ENCODE measurements at places on chromosomes 12 and 14.

DNA sequence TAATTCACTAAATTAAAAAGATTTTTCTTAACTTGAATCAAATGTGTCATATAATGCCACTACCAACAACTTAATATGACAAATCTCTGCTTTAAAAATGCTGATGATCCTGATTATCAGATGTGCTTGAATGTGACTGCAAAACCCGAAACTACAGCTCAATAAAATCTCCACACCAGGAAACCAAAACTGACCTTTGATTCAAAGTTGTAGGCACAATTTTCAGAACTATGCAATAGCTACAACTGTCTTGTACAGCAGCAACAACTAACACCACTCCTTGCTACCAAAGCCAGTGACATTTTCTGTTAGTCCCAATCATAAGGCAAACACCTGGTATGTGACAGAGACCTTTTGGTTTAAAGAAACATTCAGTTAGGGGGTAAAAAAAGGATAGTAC lies 147.3 kb downstream of the CEP83 start:
- no peak for DNase-seq

DNA sequence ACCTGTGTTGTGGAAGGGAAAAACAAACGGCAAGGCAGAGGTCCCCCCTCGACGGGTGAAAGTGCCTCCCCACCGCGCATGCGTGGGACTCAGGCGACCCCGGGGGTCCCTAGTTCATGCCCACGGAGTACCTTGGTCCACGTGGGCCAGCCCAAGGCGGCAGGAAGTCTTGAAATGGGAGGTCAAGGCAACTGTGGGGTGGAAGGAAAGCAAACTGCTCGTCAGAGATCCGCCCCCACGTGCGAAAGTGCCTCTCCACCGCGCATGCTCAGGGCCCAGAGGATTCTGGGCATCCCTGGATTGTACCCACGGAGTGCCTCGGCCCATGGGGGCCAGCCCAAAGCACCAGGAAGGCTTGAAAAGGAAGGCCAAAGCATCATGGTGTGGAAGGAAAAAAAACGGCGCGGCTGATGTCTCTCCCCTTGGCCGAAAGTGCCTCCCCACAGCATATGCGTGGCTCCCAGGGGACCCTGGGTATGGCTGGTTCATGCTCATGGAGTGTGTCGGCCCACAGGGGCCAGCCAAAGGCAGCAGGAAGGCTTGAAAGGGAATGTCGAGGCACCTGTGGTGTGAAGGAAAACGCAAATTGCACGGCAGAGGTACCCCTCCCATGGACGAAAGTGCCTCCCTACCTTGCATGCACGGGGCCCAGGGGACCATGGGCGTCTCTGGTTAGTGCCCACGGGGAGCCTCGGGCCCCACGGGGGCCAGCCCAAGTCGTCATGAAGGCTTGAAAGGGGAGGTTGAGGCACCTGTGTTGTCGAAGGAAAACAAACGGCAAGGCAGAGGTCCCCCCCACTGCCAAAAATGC lies 369.7 kb downstream of the ALG10 start:
- DNase-seq: no peak

DNA sequence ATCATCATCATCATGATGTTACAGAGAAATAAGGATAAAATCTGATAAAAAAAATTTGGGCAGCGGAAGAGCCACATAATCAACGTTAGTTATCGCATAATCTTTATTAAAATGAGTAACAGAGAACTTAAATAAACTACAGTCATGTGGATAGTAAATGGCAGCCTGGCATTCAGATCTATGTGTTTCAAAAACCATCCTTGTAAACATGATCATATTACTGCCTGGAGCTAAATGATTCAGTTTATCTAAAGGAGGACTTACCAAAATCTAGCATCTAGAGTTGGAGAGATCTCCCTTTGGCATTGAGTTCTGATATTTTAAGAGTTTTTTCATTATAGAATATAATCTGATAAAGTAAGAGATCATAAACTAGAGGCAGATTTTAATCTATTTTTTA lies 200.1 kb upstream of the MGAT4C start:
- DNase-seq: no peak

- DNase-seq: no peak
Observed at GRCh38 chr12:29176941-29177340, 27.9 kb downstream of the FAR2 start.

DNA sequence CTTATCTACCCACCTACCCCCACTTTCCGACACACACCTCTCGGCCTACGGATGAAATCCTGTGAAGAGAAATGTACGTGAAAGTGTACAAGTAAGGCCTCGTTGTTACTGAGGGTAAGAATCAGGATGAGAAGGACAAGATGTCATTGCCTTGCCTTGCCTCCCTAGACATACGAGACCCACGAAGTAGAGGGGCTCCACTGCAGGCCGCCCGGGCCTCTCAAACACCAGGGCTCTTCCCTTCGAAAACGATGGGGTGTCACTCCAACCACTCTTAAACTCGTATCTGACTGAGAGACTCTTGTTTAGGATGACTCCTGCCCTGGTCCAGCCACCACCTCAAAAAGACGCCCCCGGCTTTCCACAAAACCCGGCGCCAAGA lies 498 bp downstream of the RACGAP1 start:
- DNase-seq: no peak

GRCh38 chr12:99809909-99810308 lies 162.4 kb downstream of the GARIN6 start:
- no peak for DNase-seq

DNA sequence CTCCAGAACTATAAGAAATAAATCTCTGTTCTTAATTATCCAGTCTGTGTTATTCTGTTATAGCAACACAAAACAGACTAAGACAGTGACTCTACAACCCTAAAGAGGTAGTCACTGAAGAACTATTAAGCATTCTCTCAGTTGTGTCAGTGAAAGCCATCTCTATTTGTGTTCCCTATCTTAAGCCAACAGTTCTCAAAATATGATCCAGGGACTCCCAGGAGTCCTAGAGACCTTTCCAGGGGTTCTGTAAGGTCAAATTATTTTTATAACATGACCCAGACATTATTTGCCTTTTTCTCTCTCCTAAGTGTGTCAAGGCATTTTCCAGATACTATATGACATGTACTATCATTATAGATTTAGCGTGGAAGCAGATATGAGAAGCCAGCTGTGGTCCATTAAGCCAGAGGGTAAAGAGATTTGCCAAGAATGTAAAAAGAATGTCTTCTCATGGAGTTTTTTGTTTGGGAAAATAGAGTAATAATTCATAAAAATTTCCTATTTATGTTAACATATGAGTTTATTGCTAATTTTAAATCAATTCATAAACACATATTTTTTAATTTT lies 315.8 kb downstream of the RGS6 start:
- DNase-seq: no peak

DNA sequence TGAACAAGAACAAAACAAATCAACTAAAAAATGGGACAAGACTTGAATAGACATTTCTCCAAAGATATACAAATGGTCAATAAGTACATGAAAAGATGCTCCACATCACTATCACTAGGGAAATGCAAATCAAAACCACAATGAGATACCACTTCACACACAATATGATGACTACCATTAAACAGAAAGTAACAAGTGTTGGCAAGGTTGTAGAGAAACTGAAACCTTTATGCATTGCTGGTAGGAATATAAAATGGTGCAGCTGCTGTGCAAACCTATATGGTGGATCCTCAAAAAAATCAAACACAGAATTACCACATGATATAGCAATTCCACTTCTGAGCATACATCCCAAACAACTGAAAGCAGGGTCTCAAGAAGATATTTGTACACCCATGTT lies 5.2 kb downstream of the SMAGP start:
- DNase-seq: no peak

GRCh38 chr12:101829639-101830366 lies 956 bp downstream of the GNPTAB start:
- no peak for DNase-seq

DNA sequence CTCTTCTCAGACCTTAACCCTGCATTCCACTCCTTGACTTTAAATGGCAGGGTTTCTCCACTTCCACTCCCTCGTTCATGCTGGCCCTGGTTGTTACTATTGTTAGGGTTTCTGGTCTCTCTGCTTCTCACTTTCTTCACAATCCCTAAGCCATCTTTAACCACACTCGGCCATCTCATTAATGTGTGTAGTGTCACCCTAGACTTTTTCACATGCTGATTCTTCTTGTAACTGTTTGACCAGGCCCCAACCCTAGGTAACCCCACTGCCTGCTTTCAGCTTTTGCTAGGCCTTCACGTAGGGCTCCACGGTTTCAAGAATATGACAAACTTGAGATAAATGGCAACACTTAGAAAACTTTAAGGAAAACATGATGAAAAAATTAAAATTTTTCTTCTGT lies 195.1 kb downstream of the IPO8 start:
- no peak for DNase-seq

- no peak for DNase-seq
Observed at GRCh38 chr12:49019443-49020324, 1.1 kb upstream of the PRKAG1 start.

DNA sequence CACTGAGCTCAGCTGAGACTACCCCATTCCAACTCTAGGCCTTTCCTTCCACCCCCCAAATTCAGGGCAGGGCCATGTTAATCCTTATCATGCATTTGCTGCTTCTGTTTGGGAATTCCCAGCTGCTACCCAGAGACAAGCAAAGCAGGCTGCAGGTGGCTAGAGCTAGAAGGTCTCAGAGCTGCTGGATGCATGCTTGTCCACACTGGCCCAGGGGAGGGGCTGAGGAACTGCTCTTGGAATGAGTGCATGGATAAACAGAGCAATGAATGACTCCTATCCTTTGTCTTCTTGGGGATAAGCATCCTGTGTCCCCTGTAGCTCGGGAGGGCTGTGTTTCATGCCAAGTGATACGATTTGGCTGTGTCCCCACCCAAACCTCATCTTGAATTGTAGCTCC lies 136.8 kb upstream of the NOS1 start:
- no peak for DNase-seq

- DNase-seq: no peak
Observed at GRCh38 chr14:99947695-99948094, 117.5 kb upstream of the EVL start.

DNA sequence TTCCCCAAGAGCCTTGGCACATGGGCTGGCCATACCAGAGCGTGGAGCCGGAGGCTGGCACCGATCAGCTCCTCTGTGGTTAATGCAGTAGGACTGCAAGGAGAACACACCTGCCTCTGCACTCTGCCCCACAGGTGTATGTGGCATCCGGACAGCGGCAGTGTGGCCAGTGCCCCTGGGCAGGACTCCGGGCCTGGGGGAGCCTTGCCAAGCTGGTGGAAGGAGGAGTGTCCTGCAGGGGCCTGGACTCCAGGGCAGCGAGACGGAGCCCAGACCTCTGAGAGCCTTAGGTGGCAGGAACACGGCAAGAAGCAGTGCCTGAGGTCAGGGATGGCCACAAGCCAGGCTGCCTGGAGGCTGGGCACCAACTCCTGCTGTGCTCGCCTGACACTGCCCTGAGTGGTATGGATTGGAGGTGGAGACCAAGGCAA lies 5.3 kb upstream of the BEGAIN start:
- DNase-seq: no peak

GRCh38 chr12:112418273-112418607 lies 507 bp upstream of the PTPN11 start:
- no peak for DNase-seq

DNA sequence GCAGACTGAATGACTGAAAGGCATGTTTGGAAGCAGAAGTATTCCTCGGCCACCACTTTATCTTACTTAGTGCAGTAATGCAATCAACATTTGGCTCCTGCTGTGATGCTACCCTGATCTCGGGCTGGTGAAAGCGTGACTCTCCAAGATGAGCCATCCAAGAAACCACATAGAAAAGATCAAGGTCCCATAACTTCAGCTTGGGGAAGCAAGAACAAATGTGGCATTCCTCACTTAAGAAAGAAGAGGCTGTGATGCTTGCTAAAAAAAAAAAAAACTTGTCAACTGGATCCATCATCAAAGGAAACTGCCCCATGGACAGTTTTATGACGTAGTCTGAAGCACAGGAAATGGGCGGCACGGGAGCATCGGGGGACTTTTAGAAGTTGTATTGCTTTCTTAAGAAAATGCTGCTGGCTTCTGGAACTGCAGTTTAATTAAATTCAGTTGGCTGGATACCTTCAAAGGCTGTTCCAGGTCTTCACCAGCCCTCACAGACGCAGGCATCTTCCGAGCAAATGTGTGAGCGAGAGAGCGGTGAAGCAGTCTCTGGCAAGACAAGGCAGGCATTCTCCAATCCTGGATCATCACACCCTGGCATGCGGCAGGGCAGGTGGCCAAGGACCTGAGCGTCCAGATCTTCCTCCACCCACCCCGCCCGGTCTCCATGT lies 38.2 kb upstream of the MAP1LC3B2 start:
- no peak for DNase-seq

DNA sequence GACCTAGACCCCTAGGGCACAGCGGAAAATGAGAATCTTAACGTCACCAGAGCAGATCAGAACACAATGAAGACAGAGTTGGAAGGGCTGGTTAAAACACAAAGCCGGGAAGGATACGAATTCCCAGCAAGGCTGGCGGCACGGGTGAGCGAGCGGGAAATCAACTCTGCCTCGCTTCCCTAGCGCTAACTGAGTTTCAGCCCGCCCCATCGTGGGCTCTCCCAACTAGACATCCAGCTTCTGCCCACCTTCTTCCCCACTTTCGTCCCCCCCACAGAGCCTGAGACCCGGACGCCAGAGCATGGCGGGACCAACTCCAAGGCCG lies 377 bp downstream of the CCNT1 start:
- DNase-seq: no peak

GRCh38 chr12:56324206-56324605 lies 8.4 kb upstream of the CNPY2 start:
- no peak for DNase-seq

GRCh38 chr12:51439330-51439729 lies 14.7 kb downstream of the SLC4A8 start:
- DNase-seq: no peak

DNA sequence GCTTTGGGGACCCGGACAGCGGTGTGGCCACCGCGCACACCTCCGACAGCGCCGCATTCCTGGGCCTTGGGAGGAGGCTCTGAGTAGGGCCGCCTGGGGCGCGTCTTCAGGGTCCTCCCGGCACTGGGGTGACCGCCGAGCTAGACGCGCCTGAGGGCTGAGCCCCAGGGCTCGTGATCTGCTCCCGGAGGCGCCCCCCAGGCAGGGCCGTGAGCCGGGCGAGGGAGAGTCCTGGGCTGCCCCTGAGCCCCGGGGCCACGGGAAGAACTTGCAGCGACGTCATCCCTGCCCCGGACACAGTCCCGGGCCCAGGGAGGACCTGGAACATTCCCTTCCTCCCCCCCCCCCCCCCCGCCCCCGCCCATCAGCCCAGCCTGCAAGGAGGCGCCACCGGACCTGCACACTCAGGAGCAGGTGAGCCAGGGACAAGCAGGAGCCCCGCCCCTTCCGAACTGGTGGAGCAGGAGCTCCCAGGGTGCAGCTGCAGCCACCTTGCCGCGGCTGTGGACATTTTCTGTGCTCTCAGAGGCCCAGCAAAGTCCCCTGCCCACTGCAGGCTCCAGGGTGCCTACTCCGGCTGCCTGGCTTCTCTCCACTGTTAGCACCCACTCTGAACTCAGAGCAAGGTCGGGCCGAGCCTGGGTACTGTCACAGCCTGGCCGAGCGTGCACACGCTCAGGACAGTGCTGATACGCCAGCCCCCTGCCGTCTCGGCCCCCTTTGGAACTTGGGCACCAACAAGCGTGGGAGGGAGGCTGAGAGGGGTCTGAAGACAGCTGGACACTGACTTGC lies 50.7 kb downstream of the A2M start:
- no peak for DNase-seq
